IMR-90 (cell line): ENCODE measurements at places on chromosomes 2 and 18. TPM values are rescaled to one million over a fixed set of nuclear protein-coding genes. Genes with fewer than 3 reads are reported as not detected.

The PDE1A gene
- 0.83 and 0.90 TPM in 2 replicates for total RNA-seq

The TGFA gene
- total RNA-seq = not detected in 2 replicates

The GNLY gene
- not detected in 2 replicates for total RNA-seq

The C1QL2 gene
- total RNA-seq = not detected in 2 replicates

The TCF23 gene
- total RNA-seq = not detected in 2 replicates

The ELOA2 gene
- not detected in 2 replicates for total RNA-seq

The DYNC2LI1 gene
- total RNA-seq = 5.2 and 11.7 TPM in 2 replicates

The MATN3 gene
- total RNA-seq = 0.90 and 1.1 TPM in 2 replicates

The KCNS3 gene
- 4.3 and 5.3 TPM in 2 replicates for total RNA-seq

The VWC2L gene
- total RNA-seq = not detected in 2 replicates

The SLC8A1 gene
- 57.0 and 86.1 TPM in 2 replicates for total RNA-seq

The SH3RF3 gene
- 3.4 and 3.9 TPM in 2 replicates for total RNA-seq

The CDH20 gene
- not detected in 2 replicates for total RNA-seq

The WIPF1 gene
- total RNA-seq = 2.7 and 3.3 TPM in 2 replicates

The UGT1A6 gene
- not detected in 2 replicates for total RNA-seq

The CCDC178 gene
- not detected in 2 replicates for total RNA-seq

The DES gene
- 3.3 and 4.3 TPM in 2 replicates for total RNA-seq

The RNF152 gene
- 18.5 and 18.9 TPM in 2 replicates for total RNA-seq

The COL6A3 gene
- total RNA-seq = 1,501 and 1,855 TPM in 2 replicates

The SS18 gene
- total RNA-seq = 171 and 242 TPM in 2 replicates

The TANC1 gene
- 12.8 and 12.9 TPM in 2 replicates for total RNA-seq

The COBLL1 gene
- 1.1 and 2.2 TPM in 2 replicates for total RNA-seq

The SERPINB11 gene
- total RNA-seq = 0.18 TPM in 1 of 2 replicates, not detected in the other

The SRD5A2 gene
- not detected in 2 replicates for total RNA-seq

The FBXO15 gene
- 0.90 and 1.1 TPM in 2 replicates for total RNA-seq

The SDC1 gene
- total RNA-seq = 22.0 and 23.6 TPM in 2 replicates

The CDH2 gene
- total RNA-seq = 105 and 111 TPM in 2 replicates

The IL1RL2 gene
- total RNA-seq = 0.28 and 0.36 TPM in 2 replicates
